ENCODE measurements at places on chromosomes 16 and 17.

DNA sequence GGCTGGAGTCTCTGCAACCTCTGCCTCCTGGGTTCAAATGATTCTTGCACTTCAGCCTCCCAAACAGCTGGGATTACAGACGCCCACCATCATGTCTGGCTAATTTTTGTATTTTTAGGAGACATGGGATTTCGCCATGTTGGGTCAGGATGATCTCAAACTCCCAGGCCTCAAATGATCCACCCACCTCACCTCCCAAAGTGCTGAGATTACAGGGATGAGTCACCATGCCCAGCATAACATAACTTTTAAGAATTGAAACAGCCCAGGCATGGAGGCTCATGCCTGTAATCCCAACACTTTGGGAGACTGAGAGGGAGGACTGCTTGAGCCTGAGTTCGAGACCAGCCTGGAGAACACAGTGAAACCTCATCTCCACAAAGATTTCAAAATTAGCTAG lies 2.5 kb downstream of the RSL1D1 start:
- DNase-seq: no peak
- no peaks in the 10 kb centered on the region for H3K27me3 ChIP-seq
- peaks cover 57% of the 10 kb centered on the region for H3K4me1 ChIP-seq

- H3K27me3 ChIP-seq: no peaks in the 10 kb centered on the region
- H3K27ac ChIP-seq: peak overlapping the region; percentile 10
- no peak for DNase-seq
These were observed 17.7 kb upstream of the GFOD2 start for GRCh38 chr16:67736858-67737257.

GRCh38 chr16:70664325-70665112 lies 18.2 kb downstream of the IL34 start:
- no peaks in the 10 kb centered on the region for H3K27me3 ChIP-seq
- no peak overlapping the region for H3K4me3 ChIP-seq
- H3K27ac ChIP-seq: no peak overlapping the region
- H3K36me3 ChIP-seq: peaks cover 4% of the 10 kb centered on the region
- no peak for DNase-seq

DNA sequence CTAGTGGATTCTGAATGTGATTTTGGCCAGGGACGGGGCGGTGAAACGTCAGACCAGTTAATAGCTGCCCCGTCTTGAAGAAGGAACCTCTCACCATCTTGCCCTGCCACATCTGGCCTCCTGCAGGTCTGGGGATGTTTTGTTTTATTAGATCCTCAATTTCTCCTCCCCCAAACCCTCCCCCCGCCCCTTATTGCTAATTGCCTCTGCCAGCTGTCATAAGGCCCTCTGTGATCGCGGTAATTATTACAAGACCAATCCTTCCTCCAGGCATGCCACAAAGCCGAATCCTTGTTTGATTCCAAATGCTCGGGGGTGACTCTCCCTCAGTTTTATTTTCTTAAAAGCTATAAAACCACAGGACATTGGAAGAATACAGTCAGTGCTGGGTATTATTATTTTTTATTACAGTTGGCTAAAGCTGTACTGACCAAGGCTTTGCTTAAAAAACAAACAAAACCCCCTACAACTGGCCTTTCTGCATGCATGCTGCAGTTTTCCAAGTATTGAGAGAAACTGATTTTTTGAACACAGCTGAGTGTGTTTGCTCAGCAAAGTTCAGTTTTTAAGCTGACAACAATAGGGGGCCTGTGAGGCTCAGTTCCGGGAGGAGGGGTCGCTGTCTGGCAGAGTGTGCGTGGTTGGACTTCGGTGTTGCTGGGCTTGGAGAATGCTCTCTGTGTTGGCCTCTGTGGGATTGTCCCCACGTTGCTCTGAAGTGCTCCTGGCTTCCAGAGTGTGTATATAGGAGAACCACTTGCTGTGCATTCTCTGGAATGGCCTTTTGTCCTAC lies 1.7 kb downstream of the KSR1 start:
- DNase-seq: no peak
- H3K27me3 ChIP-seq: no peaks in the 10 kb centered on the region
- peak overlapping the region; percentile 76 for H3K27ac ChIP-seq
- peaks cover 53% of the 10 kb centered on the region for H3K4me1 ChIP-seq

DNA sequence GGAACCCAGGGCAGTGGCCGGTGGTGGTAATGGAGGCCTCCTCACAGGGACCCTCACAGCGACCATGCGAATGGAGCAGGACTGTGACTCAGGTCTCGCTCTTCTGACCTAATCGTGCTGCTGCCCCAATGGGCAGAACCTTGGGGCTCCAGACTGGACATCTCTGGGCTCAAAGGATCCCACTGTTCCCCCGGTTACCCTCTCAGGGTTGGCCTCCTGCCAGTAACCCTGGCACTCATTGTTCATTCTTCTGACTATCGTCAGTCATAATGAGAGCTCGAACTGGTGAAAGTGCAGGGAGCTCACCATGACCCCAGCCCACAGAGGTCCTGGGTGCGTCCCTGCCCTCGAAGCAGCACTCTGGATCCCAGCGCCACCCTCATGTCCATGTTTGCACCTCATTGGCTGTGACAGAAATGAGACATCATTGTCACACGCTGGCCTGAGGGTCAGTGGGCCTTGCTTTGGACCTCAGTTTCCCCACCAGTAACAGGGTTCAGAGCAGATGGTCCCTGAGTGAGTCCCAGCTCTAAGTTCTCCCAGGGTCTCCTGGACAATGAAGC lies 4.0 kb upstream of the NPRL3 start:
- H3K4me3 ChIP-seq: no peak overlapping the region
- H3K27me3 ChIP-seq: peaks cover 10% of the 10 kb centered on the region
- no peak for DNase-seq
- peaks cover 2% of the 10 kb centered on the region for H3K36me3 ChIP-seq

- H3K27me3 ChIP-seq: no peaks in the 10 kb centered on the region
- H3K4me3 ChIP-seq: peak overlapping the region; percentile 23
- peaks cover 82% of the 10 kb centered on the region for H3K4me1 ChIP-seq
- H3K36me3 ChIP-seq: no peaks in the 10 kb centered on the region
- DNase-seq: no peak
- peak overlapping the region; percentile 88 for H3K27ac ChIP-seq
These were observed 95.8 kb downstream of the IRF8 start for GRCh38 chr16:85994492-85995490.

GRCh38 chr17:77596491-77597417 lies 361.7 kb upstream of the TNRC6C start:
- H3K27ac ChIP-seq: no peak overlapping the region
- H3K4me1 ChIP-seq: peaks cover 10% of the 10 kb centered on the region
- no peak overlapping the region for H3K4me3 ChIP-seq
- H3K36me3 ChIP-seq: no peaks in the 10 kb centered on the region

- peaks cover 20% of the 10 kb centered on the region for H3K27me3 ChIP-seq
- H3K27ac ChIP-seq: no peak overlapping the region
- H3K4me3 ChIP-seq: no peak overlapping the region
- DNase-seq: no peak
These were observed 11.3 kb upstream of the DHRS7C start for GRCh38 chr17:9802697-9803096.

DNA sequence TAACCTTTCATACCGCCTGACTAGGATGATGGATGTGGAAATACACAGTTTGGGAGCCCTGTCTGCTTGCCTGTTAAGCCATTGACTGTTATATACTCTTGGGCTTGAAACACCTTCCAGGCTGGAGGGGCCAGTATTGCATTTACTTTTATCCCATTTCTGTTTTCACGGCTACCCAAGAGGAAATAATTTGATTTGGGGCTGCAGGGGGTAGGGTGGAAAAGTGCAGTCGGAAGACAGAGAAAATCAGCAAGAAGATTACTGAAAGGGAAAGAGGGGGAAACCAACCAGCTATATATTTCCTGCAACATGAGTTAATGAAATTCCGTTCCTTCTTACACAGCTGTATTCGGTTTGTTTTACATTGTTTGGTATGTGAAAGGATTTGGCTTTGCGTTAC lies 202.5 kb downstream of the CDH13 start:
- H3K27ac ChIP-seq: no peak overlapping the region
- no peak for DNase-seq
- no peak overlapping the region for H3K4me3 ChIP-seq
- no peaks in the 10 kb centered on the region for H3K4me1 ChIP-seq

DNA sequence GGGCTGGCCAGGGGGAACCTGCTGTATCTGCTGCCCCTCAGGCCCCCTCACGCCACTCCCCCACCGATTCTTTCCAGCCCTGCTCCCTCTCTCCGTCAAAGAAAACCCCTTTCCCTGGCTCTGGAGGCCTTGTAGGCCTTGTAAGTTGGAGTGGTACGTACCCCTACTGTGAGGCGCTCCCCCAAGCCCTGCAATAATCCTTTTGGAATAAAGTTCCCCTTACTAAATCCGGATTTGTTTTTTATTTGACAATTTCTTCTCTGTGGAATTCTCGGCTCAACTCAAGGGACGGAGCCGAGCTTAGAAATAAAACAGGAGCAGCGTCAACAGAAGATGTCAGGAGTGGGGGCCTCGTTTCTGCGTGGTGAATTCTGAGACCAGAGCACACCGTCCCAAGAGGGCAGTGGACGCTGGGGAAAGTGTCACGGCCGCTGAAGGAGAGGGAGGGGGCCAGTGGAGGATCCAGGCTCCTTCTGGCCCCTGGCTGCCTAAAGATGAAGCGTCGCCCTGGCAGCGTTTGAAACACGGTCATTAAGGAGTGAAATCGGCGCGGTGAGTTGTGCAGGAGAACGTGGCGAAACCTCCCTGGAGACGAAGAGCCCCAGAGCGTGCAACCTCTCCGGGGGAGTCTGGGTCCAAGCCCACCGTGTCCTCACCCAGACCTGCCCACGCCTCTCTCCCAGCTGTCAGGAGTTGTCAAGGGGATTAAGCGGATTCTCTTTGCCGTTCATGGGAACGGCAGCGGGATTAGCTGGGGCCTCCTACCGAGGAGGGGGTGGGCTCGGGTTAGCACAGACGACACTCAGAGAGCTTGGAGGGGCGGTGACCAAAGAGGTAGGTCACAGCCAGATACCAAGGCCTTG lies 47.0 kb downstream of the SLC7A5 start:
- no peak overlapping the region for H3K4me3 ChIP-seq
- no peaks in the 10 kb centered on the region for H3K27me3 ChIP-seq
- H3K4me1 ChIP-seq: peaks cover 5% of the 10 kb centered on the region
- no peak overlapping the region for H3K27ac ChIP-seq
- no peak for DNase-seq
- no peaks in the 10 kb centered on the region for H3K36me3 ChIP-seq

GRCh38 chr17:72299592-72299991 lies 178.8 kb downstream of the SOX9 start:
- H3K4me1 ChIP-seq: no peaks in the 10 kb centered on the region
- no peak overlapping the region for H3K4me3 ChIP-seq
- DNase-seq: no peak
- H3K27ac ChIP-seq: no peak overlapping the region
- H3K36me3 ChIP-seq: no peaks in the 10 kb centered on the region

GRCh38 chr17:57420734-57421717 lies 164.7 kb downstream of the MSI2 start:
- H3K4me3 ChIP-seq: no peak overlapping the region
- no peak overlapping the region for H3K27ac ChIP-seq
- H3K36me3 ChIP-seq: peaks cover 14% of the 10 kb centered on the region
- no peak for DNase-seq
- H3K27me3 ChIP-seq: no peaks in the 10 kb centered on the region

GRCh38 chr16:391885-392335 lies 5.1 kb upstream of the NME4 start:
- H3K4me1 ChIP-seq: peaks cover 23% of the 10 kb centered on the region
- peaks cover 10% of the 10 kb centered on the region for H3K27me3 ChIP-seq
- H3K27ac ChIP-seq: peak overlapping the region; percentile 84

- peaks cover 46% of the 10 kb centered on the region for H3K36me3 ChIP-seq
- peak overlapping the region; percentile 54 for H3K27ac ChIP-seq
- no peaks in the 10 kb centered on the region for H3K27me3 ChIP-seq
- H3K4me3 ChIP-seq: no peak overlapping the region
- DNase-seq: no peak
- peaks cover 19% of the 10 kb centered on the region for H3K4me1 ChIP-seq
These were observed 49.1 kb downstream of the ADCY7 start for GRCh38 chr16:50315346-50315997.

DNA sequence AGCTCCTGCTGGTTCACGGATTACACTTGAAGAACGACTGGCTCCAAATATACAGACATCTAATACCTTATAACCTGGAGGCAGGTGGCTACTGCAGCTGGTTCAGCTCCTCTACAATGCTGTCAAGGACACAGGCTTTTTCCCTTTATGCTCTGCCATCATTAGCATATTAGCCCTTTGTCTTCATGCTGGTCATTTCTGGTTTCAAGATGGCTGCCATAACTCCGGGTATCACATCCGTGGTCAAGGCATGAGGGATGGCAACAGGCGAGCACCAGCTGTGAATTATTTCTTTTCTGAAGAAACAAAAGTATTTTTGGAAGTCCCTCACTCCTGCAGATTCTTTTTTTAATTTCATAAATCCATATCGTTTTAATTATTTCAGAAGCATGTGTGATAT lies 124.3 kb upstream of the MED13 start:
- H3K36me3 ChIP-seq: no peaks in the 10 kb centered on the region
- no peak overlapping the region for H3K27ac ChIP-seq
- no peak overlapping the region for H3K4me3 ChIP-seq

DNA sequence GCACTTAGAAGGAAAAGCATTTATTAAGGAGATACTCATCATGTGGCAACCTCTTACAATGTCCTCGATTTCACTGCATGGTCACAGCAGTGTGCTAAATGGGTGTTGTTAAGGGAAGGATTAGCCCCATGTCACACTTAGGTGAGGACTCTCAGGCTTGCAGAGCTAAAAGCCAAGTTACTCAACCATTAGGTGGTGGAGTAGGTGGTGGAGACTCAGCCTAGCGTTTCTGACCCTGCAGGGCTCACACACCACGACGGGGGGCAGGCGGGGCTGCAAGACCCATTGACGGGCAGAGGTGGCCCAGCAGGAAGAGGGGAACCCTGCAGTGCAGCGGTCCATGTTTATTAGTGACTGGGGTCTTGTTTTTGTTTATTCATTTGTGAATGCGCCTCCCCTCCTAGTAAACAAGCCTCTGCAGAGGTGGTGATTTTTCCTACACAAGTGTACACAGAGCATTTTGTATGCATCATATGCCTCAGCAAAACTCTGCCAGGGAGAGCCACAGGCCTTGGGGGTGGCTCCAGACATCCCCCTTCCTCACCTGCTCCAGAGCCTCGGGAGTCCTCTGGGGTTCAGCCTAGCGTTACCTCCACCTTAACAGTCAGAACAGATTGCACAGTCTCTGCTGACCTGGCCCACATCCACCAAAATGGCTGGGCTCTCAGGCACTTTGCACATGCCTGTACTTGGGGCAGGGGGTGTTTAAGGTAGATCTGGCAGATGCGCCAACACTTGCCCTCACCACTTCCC lies 216.7 kb downstream of the C16orf95 start:
- H3K36me3 ChIP-seq: no peaks in the 10 kb centered on the region
- no peaks in the 10 kb centered on the region for H3K4me1 ChIP-seq
- no peak overlapping the region for H3K4me3 ChIP-seq
- no peak for DNase-seq
- no peak overlapping the region for H3K27ac ChIP-seq

Data from activated naive CD8-positive, alpha-beta T cell treated with anti-CD3 and anti-CD28 coated beads, Interleukin-2, amount 50 U/mL, for 24 hours (primary cell).